ENCODE measurements at places on chromosomes 1 and 21. TPM values are rescaled to one million over a fixed set of nuclear protein-coding genes. Genes with fewer than 3 reads are reported as not detected.

The PLA2G2A gene
- 16.5 TPM for total RNA-seq

The STRIP1 gene
- 33.9 TPM for total RNA-seq

The MAP1LC3C gene
- total RNA-seq = 3.5 TPM

The OXCT2 gene
- 2.6 TPM for total RNA-seq

The TRAF3IP3 gene
- 1.6 TPM for total RNA-seq

The CRABP2 gene
- total RNA-seq = 0.54 TPM

The LCE2C gene
- total RNA-seq = not detected

The CLCA1 gene
- total RNA-seq = not detected

The RGS4 gene
- total RNA-seq = 38.7 TPM

The PWP2 gene
- 8.4 TPM for total RNA-seq

The NMNAT2 gene
- 0.93 TPM for total RNA-seq

The C1QB gene
- total RNA-seq = 37.0 TPM

The RGS18 gene
- total RNA-seq = 3.8 TPM

The TMPRSS15 gene
- total RNA-seq = not detected

The EPHA2 gene
- 8.9 TPM for total RNA-seq

The LRRC39 gene
- total RNA-seq = 0.78 TPM

The GUCA2B gene
- not detected for total RNA-seq

The LMOD1 gene
- 1,429 TPM for total RNA-seq

The PM20D1 gene
- total RNA-seq = not detected

The TFF3 gene
- 18.2 TPM for total RNA-seq

The SYCP1 gene
- total RNA-seq = not detected

The OR6N1 gene
- total RNA-seq = not detected

The PEAR1 gene
- 10.3 TPM for total RNA-seq

The FCRL6 gene
- 1.9 TPM for total RNA-seq

The ACKR1 gene
- total RNA-seq = 27.9 TPM

The SPATA17 gene
- 0.13 TPM for total RNA-seq

The MYBPH gene
- total RNA-seq = not detected

The GBP3 gene
- 8.6 TPM for total RNA-seq

The TMEM50B gene
- 56.4 TPM for total RNA-seq

The FBXO44 gene
- total RNA-seq = 22.9 TPM

The HDAC1 gene
- 49.5 TPM for total RNA-seq

The MTARC2 gene
- 13.0 TPM for total RNA-seq

The UTS2 gene
- total RNA-seq = not detected

The INAVA gene
- 2.9 TPM for total RNA-seq

The APOBEC4 gene
- total RNA-seq = not detected

The KIF2C gene
- 0.81 TPM for total RNA-seq

The PINK1 gene
- 253 TPM for total RNA-seq

The GBP1 gene
- total RNA-seq = 20.2 TPM

The KIF26B gene
- total RNA-seq = 1.9 TPM

The CD53 gene
- total RNA-seq = 11.9 TPM

The B3GALT5 gene
- 0.47 TPM for total RNA-seq

The GPR25 gene
- not detected for total RNA-seq

The FALEC gene
- total RNA-seq = not detected

The HTR1D gene
- total RNA-seq = not detected

The WDR64 gene
- total RNA-seq = not detected

The DEDD gene
- 44.0 TPM for total RNA-seq

The ERVH48-1 gene
- not detected for total RNA-seq

The PRELP gene
- 149 TPM for total RNA-seq

The CCDC185 gene
- total RNA-seq = not detected

The ATF6 gene
- 29.6 TPM for total RNA-seq

The DNAH14 gene
- total RNA-seq = 32.4 TPM

The BCAS2 gene
- 32.5 TPM for total RNA-seq

The OR2L3 gene
- total RNA-seq = not detected

The C1QC gene
- 23.0 TPM for total RNA-seq

The KIF21B gene
- total RNA-seq = 1.2 TPM

The UBXN10 gene
- total RNA-seq = 27.9 TPM
